ENCODE measurements at places on chromosomes 1 and 21.

- no peak for DNase-seq
Measured at GRCh38 chr1:160953030-160953429, 1.6 kb downstream of the ITLN2 start.

- no peak for DNase-seq
Measured at GRCh38 chr1:209388358-209388757, 195.2 kb upstream of the CAMK1G start.

- DNase-seq: no peak
Measured at GRCh38 chr1:88773540-88774150, 89.6 kb downstream of the PKN2 start.

DNA sequence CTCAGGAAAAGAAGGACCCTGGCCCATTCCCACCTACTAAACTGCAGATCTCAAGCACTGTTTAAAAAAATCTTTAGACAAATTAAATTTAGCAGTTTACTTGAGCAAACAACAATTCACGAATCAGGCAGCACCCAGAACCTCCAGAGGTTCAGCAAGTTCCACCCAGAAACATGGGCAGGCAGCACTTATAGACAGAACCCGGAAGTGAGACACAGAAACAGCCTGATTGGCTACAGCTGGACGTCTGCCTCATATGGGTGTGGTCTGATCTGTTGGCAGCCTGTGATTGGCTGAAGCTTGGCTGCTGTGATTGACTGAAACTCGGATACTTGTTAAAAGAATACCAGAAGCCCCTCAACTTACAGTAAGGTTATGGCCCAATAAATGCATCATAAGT is 34.7 kb upstream of the COL6A2 start:
- DNase-seq: no peak
